ENCODE measurements at places on chromosomes 5 and 9. TPM values are rescaled to one million over a fixed set of nuclear protein-coding genes. Genes with fewer than 3 reads are reported as not detected.

TAF11L10 gene
- not detected for total RNA-seq

GRCh38 chr9:88578121-88579049, 43.4 kb downstream of the NXNL2 start:
- peak; percentile 75 for DNase-seq

CFAP77 gene
- not detected for total RNA-seq

DNA sequence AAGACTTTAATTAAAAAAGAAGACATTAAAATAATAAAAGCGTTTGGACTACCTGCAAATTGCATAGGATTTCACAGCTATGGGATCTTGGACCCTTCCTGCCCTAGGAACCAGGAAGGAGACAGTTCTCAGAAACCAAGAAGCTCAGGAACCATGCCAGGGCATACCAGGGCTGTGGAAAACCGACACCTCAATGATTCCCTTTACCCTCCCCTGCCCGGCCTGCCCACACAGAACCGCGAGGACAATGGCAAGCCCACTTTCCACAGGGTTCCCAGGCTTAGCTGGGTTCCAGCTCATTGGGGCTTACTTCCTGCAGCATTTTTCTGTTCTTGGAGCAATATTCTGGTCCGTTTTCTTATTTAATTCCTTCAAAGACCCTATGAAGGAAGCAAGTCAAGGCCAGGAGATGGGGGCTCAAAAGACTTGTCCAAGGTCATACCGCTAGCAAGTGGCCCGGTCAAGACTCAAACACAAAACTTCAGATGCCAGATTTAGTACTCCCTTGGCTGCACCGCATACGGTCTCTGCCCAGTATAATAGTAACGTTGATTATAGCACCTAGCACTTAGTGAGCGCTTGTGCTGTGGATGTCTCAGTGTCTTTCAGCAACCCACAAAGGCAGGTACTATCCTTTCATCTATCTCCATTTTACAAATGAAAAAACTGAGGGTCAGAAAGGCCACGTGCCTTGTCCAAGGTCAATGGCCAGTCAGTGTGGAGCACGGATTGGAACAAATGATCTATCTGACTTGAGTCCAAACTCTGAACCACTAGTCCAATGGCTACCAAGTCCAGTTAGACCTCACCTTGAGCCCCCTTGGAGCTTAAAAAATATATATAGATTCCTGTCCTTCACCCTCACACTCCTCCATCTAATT, 6.8 kb downstream of the FAT2 start:
- DNase-seq = no peak

NCS1 gene
- total RNA-seq = 22.4 TPM

Measured in activated naive CD4-positive, alpha-beta T cell treated with anti-CD3 and anti-CD28 coated beads for 36 hours (primary cell).